Mammary epithelial cell (primary cell): ENCODE measurements at places on chromosomes 4 and X.

GRCh38 chrX:47191331-47191730 is 2.3 kb upstream of the UBA1 start:
- DNase-seq = peak; percentile 66

DNA sequence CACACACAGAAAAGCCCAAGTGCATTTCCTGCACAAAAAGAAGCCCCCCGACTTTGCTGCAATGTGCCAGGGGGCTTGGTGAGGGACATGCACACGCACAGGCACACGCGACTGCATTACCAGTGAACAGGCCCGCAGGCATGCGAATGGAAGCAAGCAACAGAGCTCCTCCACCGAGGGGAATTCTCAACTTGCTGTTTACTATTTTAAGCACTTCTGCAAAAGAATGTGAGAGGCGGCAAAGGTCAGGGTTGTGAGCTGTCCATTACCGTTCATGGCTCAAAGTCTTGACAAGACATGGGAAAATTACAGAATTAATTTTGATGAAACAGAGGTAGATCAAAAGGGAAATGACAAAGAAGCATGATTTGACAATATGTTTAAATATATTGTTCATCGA is 342.5 kb upstream of the NOCT start:
- no peak for DNase-seq

DNA sequence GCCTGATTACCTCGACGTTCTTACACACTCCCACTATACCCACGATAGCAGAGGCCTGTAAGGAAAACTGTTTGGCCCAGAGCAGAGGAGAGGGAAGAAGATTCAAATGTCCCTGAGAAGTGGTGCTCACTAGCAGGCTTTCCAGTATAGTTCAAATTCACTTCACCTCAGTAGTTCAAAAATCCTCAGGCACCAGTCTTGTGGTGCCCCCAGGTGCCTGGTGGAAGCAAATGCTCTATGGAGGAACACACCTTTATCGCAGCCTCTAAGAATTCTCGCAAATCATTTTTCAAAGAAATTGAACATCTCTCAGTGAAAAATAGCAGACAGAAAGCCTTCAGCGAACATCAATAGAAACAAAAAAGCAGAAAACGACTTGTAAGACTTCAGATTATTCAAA is 12.2 kb upstream of the MTMR1 start:
- peak; percentile 37 for DNase-seq

- peak; percentile 46 for DNase-seq
Measured at GRCh38 chr4:132646186-132646585, 502.9 kb upstream of the PCDH10 start.

GRCh38 chr4:145061318-145061920 is 36.6 kb downstream of the ANAPC10 start:
- DNase-seq = peak; percentile 35

- DNase-seq = peak; percentile 92
Measured at GRCh38 chr4:38189445-38189844, 229.2 kb downstream of the PTTG2 start.

GRCh38 chrX:96722781-96723180 is 38.1 kb downstream of the DIAPH2 start:
- no peak for DNase-seq

DNA sequence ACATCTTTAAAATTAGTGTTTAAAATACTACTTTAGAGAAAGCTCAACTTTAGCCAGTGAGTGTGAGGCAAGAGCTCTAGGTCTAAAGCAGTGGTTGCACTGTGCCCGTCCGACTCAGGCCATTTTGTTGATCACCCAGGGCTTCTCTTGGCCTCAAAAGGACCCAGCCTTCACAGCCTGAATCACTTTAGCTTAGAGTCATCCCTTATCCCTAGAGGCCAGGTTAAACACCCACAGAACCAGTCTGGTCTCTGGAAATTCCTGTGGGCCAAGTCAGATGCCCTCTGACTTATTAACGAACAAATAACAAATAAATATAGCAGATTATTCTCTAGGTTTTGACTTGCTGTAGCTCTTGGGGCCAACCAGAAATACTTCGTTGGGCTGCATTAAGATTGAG is 102.3 kb downstream of the WWC2 start:
- peak; percentile 82 for DNase-seq

- no peak for DNase-seq
Measured at GRCh38 chrX:18676050-18676449, 4.1 kb upstream of the RS1 start.

GRCh38 chr4:140012688-140013486 is 141.1 kb downstream of the MAML3 start:
- peak; percentile 71 for DNase-seq

DNA sequence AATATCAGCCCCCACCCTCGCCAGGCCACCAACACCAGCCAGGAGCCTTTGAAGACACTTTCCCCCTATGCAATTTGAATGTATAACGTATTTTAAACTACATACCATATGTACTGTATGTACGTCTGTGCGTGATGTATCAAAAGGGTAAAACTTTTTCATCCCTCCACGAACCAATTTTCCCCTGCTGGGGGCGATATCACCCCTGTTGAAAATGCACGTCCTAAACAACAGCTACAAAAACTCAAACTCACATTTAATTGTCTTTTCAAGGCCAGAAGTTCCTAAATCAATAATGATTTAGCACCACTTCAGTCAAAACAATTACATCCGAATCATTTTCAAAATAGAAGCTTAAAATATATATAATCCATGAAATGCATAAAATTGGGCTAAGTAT is 1.4 kb downstream of the VEGFD start:
- DNase-seq = no peak

DNA sequence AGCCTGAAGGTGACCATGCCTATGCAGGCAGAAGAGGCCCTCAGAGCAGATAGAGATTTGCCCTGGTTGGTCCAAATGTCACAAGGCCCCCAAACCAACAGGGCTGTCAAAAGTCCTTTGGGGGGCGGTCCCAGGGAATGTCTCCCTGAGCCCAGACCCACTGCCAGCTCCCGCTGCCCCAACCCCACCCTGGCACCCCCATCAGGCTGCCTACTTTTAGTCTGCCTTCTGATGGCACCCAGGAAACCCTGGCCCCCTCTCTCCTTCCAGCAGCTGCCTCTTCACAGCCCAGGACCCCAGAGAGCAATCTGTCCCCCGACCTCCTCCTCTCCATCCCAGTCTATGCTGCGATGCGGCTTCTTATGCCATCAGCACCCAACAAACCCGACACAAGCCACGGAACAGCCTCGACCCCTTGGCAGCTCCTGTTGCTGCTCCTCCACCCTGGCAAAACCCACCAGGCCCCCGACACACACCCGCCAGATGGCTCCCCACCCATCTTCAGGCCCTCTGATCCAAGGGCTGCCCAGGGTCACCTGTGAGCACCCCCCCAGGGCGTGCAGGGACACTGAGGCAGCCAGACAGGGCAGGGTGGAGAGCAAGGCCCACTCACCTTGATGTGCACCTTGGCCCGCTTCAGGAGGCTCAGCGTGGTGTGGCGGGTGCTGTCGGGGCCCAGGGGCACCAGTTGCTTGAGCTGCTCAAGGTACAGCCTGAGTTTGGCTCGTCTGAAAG is 9.9 kb downstream of the MXD4 start:
- DNase-seq = no peak

DNA sequence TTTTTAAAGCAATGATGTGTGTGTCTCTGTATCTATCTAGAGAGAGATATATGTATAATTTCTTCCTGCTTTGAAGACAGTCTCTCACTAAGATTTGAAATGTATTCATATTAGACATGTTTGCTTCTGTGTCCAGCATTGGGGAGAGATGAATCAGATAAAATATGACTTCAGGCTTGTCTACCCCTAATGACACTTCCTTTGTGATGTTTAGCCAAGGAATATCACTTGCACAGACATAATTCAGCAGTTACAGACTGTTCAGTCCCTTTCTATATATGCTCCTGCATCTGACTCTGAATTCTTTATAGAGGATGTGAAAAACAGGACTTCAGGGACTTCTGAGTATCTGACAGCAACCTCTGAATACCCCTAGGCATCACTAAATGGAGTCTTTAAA is 158.4 kb downstream of the DCLK2 start:
- DNase-seq = no peak

GRCh38 chr4:147879676-147880075 is 147.8 kb downstream of the ARHGAP10 start:
- peak; percentile 51 for DNase-seq

DNA sequence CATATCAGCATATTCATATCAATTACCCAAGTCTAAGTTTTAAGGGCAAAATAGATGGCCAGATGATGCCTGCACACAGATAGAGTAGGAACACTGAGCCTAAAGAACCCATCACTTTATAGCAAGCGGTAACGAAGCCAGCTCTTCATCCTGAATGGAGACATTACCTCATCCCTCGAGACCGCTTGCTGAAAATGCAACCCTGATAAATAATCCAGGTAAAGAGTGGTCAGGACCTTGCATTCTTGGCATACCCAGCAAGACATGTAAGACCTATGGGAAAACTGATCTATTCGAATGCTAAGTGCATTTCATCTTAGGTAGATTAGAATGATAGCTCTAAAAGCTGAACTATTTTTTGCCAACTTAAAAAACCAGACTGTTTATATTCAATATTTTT is 25.3 kb downstream of the DCHS2 start:
- DNase-seq = no peak

DNA sequence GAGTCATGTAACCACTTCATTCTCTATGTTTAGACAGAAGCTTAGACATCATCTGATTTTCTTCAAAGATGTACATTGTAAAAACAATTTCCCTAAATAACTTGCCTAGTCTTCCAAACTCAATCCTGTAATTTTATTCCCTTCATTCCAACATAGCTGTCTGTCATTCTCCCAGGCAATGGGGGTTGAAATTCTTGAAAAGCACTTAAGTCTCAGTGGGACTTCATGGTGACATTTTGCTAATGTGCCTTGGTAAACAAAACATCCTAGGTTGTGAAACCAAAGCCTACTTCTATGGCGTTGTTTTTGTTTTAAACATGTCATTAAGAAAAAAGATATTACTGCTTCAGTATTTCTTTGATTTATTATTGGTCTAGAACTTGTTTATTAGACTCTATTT is 122.0 kb upstream of the NRK start:
- no peak for DNase-seq

DNA sequence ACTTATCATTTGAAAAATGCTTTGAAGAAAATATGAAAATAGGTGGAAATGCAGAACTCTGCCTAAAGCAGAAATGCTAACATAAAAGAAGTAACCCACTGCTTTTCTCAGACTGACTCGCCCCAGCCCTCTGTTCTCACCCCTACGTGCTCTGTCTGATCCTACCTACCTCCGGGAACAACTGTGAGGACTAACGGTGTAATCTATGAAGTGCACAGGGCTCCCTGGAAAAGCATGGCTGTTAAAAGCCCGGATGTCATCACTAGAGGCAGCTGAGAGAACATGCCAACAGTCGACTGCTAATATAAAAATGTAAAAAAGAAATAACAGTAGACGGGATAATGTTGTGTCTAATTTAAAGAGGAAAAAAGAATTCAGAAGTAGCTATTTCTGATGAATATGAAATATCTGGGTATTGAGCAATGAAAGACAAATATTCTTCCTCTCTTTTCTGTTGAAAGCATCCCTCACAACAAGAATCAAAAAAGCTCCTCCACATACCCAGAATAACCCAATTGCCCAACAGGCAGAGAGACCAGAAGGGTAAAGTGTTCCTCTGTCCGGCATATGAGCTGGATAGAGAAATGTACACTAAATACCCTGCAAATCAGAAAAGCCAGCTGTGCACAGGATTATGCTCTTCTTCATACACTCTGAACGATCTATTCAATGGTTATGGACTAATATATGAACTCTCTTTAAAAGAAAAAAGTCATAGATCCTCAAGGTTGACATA is 130.7 kb downstream of the TSPAN5 start:
- no peak for DNase-seq

GRCh38 chr4:151094290-151094751 is 5.1 kb upstream of the RPS3A start:
- DNase-seq = no peak

- DNase-seq = no peak
Measured at GRCh38 chr4:183989931-183990330, 84.8 kb downstream of the STOX2 start.

GRCh38 chr4:62709618-62710252 is 1509.6 kb downstream of the ADGRL3 start:
- DNase-seq = peak; percentile 3

DNA sequence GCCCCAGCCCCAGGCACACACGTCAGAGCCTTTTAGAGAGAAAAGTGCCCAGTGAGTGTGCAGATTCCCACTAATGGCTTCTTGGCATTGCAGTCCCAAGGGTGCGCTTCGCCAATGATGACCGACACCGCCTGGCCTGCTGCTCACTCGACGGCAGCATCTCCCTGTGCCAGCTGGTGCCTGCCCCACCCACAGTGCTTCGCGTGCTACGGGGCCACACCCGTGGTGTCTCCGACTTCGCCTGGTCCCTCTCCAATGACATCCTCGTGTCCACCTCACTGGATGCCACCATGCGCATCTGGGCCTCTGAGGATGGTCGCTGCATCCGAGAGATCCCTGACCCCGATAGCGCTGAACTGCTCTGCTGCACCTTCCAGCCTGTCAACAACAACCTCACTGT is 2.9 kb downstream of the WDR13 start:
- no peak for DNase-seq

GRCh38 chr4:88696630-88697029 is 999 bp downstream of the NAP1L5 start:
- no peak for DNase-seq

DNA sequence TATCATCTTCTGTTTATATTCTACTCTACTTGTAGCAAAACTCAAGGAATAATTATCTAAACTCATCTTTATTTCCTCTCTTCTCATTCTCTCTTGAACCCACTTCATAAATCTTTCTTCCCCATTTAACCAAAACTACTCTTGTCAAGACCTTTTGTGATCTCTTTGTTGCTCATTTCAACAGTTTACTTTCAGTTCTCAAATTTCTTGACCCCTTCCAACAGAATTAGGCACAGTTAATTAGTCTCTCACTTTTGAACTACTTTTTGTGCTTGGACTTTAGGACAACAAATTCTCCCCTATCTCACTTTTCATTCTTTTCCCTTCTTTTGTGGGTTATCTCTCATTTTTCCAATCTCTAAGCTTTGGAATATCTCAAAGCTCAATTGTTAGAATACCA is 27.4 kb upstream of the CAMK2D start:
- no peak for DNase-seq

DNA sequence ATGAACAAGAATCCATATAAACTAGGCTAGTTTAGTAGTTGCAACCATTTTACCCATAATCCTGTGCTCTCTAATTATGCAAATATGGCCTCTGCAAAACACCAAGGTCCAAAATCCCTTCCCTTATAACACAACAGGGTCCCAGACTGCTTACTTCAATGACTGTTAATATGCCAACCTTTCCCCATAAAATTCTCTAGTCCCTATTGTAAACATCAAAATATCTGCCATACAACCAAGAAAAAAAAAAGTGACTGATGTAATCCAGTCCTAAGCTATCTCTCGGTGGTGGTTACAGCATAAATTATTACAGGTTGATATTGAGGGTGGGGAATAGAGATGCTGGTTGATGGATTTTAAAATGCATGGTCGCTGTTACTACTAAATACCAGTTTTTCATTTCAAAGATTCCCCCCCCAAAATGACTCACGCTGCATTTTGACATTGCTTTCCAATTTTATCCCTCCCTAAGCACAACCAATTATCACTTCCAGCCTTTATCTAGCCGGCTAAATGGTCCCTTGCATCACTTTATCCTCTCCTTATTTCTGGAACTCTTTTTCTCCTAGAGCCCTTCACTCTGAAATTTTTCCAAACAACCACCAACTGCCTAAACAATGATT is 44.8 kb downstream of the TSPAN5 start:
- no peak for DNase-seq
